ENCODE measurements at places on chromosomes 2 and 18.
A peak's percentile ranks its signal among the peaks of the same experiment; 100 is the strongest.

DNA sequence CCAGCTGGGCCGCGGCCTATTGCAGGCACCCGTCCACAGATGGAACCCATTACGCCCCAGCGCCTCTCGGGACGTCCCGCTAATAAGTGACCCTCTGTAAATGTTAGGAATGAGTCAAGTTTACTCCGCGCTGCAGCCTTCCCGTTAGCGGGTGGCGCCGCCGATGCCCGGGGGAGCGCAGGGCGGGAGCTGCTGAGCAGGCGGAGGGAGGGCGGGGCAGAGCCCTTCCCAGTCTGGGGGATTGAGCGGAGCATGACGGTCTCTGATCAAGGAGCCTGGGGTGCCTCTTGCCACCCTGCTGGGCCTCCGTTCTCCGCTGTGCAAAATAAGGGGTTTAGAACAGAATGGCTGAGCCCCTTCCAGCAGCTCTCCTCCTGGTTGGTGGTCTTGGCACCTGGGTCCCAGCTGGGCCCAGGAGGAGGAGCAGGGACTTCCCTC lies 10.5 kb downstream of the CROCC2 start:
- DNase-seq = peak; percentile 40

DNA sequence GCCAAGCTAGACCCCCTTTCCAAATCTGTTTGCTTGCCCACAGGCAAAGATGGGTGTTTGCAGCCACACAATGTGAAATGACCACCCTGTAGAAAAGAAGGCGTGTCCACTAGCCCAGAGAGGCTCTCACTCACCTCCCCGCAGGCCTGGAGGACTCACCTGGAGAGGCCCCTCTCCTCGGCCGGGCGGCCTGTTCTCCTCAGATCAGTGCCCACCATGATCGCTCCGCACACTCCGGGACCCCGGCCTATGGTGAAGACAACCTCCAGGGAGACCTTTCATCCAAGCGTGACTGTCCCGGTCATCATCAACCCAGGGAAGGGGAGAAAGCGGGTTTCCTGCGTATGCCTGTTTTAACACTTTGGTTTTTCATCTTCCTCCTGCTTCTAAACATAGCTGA lies 328.7 kb upstream of the SALL3 start:
- DNase-seq = no peak

GRCh38 chr2:161905389-161906046 lies 168.5 kb downstream of the DPP4 start:
- no peak for DNase-seq

DNA sequence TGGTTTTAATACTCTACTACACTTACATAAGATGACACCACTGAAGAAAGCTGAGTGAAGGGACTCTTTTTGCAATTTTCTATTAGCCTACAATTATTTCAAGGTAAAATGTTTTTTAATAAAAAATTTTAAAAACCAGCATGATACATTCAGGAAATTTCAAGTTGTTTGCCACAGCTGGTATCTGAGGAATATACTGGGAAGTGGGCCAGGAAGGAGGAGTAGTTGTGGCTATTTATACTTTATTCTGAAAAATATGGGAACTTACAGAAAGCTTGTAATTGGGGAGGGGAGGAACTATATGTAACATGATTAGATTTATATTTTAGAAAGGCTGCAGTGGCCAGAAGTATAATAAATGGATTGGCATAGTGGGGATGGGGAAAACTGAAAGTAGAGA lies 40.8 kb downstream of the WDR35 start:
- no peak for DNase-seq
